ENCODE measurements at places on chromosomes 13 and 19.
A peak's percentile ranks its signal among the peaks of the same experiment; 100 is the strongest.

GRCh38 chr13:90751026-90751425 lies 596.5 kb upstream of the MIR17HG start:
- no peak for DNase-seq

GRCh38 chr13:23680845-23681669 lies 110.8 kb downstream of the TNFRSF19 start:
- DNase-seq: no peak

- no peak for DNase-seq
Measured at GRCh38 chr13:75968103-75968838, 332.1 kb downstream of the LMO7 start.

DNA sequence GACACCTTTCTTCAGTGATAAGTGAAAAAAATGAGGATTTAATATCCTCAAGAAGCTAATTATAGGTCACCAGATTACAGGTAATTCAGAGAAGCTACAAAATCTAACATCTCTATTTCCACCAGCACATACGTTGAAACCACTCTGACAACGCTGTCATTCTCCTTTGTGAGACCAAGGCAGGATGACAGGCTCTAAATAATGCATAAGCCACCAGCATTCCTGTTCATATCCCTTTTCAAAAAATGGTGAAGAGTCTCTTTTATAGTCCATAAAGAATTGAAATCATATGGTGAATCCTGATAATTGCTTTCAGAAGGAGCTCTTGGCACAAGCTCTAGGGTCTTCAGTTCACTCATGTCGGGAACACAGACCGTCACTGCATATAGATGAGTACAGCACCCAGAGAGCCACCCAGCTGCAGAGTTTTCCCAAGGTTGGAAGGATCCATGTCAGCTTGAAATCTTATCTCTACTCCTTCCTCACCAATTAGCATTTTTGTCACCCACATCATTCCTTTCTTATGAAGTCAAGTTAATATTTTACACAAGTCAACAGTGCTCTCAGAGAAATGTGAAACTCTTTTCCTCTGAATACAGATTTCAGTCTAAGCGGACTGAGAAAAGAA lies 431.4 kb downstream of the TBC1D4 start:
- DNase-seq: no peak

GRCh38 chr19:51490676-51491075 lies 10.9 kb downstream of the SIGLEC12 start:
- DNase-seq: no peak

GRCh38 chr19:16429066-16429758 lies 42.6 kb downstream of the EPS15L1 start:
- no peak for DNase-seq

- no peak for DNase-seq
Measured at GRCh38 chr19:29145756-29146155, 67.2 kb downstream of the UQCRFS1 start.

DNA sequence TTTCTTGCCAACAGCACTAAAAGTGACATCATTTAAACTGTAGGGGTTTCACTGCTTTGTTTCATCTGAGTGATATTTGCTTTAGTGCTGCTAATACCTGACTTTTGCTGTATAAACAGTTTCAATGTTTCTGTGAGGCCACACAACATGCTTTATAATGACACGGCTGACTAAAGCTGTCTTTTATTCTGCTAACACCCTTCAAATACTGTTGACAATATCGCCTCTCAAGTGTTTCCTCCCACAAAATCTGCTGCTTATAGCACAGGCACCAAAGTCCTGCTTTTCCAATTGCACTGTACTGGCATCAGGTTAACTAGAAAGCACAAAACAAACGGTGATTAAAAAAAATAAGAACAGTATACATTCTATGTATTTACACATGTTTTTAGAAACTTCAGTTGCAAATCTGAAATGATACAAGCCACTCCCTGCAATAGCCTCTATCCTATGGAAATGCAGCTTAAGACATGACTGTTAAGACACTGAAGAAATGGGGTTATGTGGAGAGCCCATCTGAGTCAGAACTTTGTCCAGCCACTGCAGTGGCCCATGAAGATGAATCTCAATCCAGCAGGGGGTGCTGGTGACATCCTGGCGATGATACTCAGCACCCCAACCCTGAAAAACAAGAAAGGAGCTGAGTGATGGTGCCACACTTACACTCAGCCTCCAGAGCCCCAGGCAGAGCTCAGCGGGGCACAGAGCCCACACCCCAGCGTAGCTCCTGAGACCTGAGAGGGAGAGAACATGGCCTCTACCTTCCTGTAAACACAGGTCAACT lies 29.4 kb downstream of the RFXAP start:
- DNase-seq: no peak

GRCh38 chr19:31256593-31256960 lies 92.7 kb downstream of the TSHZ3 start:
- DNase-seq: no peak

DNA sequence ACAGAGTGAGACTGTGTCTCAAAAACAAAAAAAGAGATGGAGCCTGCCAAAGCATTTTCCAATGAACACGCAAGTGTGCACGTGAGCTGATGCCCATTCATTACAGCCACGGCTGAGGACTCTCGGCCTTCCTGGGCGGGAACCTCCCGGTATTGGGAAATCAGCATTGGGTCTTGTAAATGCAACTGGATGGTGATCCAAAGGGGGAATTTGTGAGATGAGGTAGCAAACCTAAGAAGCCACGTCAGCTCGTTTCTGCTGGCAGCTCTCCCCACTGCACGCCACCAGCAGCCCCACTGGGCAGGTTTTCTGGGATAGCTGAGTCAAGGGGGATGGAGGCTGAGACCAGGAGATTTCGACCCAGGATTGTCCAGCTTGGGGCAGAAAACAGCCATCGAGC lies 11.5 kb downstream of the C13orf46 start:
- DNase-seq: no peak

GRCh38 chr19:33286899-33287298 lies 15.4 kb downstream of the CEBPA start:
- DNase-seq: no peak

DNA sequence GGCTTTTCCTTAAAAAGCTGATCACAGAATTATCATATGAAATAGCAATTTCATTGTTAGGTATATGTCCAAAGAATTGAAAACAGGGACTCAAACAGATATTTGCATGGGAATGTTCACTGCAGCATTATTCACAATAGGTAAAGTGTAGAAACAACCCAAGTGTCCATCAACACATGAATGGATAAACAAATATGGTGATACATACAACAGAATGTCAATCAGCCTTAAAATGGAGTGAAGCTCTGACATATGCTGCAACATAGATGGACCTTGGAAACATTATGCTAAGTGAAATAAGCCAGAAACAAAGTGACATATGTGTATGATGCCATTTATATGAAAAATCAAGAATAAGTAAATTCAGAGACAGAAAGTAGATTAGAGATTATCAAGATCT lies 6.1 kb upstream of the CEACAM1 start:
- no peak for DNase-seq

DNA sequence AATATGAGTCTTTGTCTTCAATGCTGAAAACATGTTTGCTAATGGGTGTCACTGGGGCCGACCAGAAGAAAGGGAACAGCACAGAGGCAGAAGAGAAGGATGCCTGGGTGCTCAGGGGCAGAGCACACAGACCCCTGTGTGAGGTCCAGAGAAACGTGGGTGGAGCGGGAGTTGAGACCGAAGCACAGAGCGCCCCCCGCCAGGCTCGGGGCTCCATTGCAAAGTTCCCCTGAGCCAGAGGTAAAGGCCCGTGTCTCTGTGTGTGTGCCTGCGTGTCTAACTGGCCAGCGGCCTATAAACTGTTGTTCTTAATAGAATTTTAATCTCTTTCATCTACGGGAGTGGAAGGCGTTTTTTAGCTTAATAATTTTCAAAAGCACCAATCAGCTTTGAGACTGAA lies 343.1 kb downstream of the TEX29 start:
- no peak for DNase-seq

DNA sequence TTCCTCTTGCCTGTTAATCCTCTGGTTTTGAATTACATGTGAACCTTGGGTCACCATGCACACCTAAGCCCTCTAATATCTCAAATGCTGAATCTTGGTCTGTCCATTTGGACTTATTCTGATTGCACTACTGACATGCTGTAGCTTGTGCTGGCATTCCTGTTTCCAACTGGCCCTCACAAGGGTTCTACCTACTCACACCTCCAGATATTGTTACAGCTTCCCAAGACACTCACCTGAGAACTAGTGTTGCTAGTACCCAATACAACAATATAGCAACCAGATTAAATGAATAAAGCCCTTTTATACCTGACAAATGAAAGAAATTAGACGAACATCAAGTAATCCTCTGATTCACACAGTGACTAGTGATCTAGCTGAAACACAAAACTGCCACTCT lies 16.6 kb downstream of the TEX30 start:
- DNase-seq: no peak

DNA sequence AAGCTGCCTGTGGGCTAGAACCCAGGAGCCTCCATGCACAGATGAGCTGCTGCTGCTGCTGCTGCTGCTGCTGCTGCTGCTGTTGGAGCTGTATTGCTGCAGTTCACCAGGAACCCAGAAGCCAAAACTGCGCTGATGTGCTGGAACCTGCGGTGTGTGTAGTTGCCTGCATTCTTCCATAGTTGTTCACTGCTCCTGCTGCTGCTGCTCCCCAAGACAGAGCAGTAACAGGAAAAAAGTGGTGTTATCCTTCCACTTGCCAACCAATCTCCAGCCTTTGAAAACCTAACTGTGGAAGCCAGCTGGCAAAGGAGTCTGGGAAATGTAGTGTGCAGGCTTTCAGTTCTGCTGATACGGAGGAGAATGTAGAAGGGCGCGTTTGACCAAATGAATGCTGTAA lies 37.9 kb downstream of the ARHGAP35 start:
- no peak for DNase-seq

DNA sequence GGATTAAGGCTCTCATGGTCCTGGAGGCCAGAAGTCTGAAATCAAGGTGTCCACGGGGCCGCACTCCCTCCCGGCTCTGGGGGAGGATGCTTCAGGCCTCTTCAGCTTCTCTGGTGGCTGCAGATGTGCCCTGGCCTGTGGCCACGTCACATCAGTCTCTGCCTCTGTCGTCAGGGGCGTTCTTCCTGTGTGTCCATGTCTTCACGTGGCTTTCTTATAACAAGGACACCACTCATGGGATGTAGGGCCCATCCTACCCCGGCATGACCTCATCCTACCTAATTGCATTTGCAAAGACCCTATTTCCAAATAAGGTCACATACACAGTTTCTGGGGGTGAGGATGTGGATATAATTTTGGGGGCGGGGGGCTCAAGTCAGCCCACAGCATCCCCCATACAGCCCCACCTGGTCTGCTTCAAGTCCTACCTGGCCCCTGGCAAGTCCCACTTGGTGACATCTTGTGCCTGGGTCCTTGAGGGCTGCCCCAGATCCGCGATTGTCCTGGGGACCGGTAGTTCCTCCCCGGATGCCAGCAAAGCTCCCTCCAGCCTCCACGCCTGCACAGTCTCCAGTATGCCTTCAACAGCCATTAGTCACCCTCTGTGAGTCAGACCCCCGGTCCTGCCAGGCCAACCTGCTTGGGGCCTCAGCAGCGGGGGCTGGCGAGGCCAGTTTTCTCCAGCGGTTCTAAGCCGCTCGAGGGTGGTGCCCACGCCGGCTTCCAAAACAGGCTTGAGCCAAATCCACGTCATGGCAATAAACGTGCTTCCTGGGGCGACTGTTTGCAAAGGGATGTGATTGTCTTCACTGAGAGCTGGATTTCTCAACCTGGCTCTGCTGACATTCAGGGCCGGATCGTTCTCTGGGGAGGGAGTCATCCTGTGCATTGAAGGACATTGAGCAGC lies 32.2 kb downstream of the MYO9B start:
- DNase-seq: no peak

DNA sequence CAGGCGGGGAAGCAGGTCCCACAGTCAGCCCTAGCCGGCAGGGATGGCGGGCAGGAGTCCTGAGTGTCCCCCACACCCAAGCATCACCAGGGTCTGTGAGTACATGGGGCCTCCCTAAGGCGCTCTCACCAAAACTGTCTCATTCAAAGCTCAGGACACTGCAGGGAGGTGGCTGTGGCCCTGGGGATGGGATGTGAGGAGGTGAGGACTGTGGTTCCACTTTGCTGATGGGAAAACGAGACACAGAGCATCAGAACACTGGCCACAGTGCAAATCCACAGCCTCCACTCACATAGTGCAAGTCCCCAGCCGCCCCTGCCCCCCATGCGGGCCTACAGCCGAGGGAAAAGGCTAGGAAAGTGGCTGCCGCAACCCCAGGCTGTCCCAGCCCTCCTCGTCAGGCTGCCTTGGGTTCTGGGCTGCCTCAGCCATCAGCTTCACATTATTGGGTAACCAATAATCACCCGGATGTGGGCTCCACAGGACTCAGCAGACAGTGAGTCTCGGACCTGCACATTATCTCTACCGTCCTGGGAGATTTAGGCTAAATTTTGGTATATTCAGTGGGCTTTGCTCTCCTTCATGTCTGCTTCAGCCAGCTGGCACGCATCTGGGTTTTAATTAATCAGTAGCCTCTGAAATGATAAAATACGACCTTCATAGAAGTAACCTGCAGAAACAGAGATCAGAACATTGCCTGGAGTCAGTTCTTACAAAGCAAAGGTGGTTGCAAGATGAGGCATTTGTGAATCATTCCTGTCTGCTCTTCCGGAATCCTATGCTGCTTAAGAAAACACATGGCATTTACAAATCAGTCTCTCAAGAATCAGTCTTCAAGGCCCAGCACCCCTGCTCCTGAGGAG lies 77.0 kb downstream of the SOX1 start:
- DNase-seq: no peak

DNA sequence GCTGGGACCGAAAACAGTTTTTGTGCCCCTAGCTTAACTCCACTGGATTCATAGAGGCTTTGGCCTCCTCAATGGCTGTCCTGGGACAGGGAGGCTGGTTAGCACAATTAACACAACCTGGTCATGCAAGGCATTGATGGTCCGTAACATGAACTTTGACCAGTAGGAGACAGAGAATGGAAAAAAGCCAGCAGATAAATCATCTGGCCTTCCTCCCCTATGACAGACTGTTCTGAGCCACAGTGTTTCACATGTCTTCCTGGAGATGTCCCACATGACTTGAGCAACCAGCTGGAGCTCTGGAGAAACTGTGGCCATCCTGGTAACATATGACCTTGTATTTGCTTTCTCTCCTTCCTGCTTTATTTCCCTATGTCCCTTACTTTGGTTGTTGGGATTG lies 244.2 kb downstream of the UQCRFS1 start:
- no peak for DNase-seq

GRCh38 chr13:42361701-42362100 lies 89.7 kb downstream of the AKAP11 start:
- no peak for DNase-seq

DNA sequence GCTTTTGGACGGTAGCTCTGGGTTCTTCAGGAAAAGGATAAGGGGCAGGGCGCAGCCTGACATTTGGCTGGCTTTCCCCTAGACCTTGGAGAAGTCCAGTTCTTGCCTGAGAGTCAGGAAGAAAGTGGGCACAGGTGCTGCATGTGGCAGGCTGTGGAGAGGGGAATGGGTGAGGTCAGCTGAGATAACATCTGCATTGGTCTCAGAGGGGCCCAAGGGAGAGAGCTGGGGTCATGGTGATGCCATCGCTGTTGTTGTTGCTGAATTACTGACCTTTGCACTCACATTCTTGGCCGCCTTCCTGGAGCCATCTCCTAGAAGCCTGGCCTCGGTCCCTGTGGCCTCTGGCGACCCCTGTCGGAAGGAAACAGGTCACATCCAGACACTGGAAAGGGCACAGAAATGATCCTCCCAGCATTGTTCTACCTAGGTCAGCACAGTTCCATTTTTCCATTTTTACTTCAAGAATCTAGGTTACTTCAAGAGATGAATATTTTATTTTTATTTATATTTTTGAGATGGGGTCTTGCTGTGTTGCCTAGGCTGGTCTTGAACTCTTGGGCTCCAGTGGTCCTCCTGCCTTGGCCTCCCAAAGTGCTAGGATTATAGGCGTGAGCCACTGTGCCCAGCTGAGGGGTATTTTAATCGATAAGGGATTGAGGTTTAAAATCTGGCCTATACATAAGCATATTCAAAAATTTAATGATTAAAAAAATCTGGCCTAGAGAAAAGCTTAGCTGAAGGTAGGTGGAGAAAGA lies 6.5 kb upstream of the LIPE start:
- DNase-seq: peak; percentile 44

Data from T-helper 2 cell treated with Interferon-gamma antibody and Interleukin-4, amounts not matched to agents 5 μg/mL and 100 μg/mL, for 36 hours (primary cell).